ENCODE measurements at places on chromosomes 12 and 14.

DNA sequence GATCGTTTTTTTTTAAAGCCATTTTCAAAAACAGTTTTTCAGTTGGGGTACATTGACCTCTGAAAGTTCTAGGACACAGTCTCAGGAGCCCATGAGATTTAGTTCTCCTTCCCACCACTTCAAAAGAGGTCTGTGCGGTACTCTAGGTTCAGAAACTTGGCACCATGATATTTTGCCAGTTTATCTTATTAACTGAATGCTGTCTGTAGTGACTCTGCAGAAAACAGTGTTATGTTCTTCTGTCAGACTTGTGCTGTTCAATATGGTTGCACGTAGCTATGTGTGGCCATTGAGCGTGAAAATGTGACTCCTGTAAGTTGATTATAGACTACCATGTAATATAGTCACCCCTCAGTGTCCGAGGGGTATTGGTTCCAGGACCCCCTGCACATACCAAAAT, 35.9 kb downstream of the CRADD start:
- no peak for DNase-seq

DNA sequence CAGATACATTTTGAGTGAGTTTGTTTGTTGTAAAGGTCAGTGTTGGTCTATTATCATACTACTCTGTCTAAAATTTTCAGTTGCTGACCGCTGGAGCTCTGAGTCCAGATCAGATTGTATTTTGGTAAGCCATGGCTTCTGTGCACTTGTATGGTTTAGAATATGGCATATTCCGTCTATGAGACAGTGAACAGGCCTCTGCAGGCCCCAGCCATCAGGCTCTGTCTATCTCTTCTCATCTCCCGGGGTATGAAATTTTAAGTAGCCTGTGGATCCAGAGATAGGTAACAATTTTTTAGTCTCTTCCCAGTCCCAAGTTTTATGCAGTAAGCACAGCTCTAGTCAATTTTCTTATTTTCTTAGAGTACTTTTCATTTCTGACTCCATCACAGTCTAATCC, 1929.1 kb upstream of the SEL1L start:
- DNase-seq, result no peak

DNA sequence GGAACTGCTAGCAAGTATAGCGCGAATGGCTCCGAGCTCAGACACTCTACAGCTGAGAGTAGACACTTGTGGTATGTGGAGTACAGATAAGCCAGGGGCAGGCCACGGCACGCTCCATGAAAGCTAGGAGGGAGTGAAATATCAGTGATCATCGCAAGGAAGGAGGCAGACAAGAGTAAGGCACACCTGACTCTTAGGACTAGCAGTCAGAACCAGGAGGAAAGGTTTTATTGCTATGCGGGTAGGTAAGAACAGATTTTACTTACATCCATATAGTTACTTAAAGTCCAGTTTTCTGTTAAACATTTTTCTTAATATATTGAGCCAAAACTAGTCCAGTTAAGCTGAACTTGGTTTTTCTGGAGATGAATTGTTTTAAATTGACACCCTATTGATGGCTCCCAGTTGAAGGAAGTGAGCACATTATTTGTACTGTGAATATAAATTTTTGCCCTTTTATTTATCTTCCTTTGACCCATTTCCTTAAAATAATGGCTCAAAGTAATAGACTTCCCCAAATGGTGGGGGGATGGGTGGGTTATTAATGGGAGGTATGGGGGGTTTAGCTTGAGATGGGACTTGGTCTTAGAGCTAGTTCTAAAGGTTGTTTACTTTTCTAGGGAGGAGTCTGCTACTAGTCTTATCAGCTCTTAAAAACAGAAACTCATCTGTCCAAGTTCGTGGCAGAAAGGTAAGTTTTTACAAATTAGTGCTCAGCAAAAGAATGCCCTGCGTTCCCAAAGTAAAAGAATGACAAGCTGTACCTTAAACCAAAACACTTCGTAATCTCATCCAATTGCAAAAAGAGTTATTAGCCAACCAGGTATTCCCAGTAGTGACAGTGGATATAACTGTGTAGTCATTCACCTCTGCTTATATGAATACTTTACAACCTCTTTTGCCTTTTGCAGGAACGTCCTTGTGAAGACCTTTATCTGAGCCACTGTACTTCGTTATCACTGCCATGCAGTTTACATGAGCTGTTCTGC, 5.8 kb downstream of the HNRNPA1 start:
- no peak for DNase-seq

DNA sequence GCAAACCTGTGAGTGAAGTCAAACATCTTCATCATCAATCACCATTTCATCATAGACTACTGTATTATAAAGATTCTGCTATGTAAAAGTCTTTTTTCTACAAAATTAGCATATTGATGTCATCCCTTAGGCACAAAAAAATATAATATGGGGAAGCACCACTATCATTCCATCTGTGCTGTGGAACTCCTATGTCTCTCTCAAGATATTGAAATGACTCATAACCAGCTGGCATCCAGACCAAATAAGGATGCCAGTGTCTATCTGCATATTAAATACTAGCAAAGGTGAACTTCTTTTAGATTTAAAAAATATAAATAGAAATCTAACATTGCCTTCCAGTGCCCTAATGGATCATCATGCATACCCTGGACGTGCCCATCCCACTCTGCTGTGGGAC, 17.9 kb upstream of the DCAF5 start:
- DNase-seq, result no peak

DNA sequence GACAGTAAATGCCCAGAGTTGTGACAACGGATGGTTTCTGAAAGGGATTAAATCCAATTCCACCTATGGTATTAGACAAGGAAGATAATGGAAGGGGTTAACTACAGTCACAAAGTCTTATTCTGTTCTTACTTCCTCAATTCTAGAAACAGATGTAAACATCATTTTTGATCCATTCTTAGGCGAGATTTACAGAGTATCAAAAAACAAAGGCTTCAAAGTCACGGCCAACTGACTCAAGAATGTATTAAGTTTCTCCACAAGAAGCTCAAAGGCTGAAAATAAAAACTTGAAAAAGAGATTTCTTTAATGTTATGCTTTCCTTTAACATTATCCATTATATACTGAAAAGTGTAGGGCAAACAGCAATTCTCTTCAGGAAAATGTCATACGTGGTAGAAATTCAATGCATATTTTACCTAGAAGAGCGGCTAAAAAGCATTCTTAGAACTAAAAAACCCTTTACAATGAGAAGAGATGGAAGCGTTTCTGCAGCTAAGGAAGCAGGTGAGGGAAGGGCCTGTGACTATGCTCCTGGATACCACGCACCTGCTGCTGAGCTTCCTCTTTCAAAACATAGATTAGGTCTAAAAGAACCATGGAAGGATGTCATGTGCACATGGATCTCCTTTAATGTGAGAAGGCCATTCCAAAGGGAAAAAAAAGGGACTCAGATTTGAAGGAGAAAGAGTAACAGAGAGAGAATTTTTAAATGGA, 185.8 kb downstream of the STXBP6 start:
- DNase-seq, result peak; percentile 53

DNA sequence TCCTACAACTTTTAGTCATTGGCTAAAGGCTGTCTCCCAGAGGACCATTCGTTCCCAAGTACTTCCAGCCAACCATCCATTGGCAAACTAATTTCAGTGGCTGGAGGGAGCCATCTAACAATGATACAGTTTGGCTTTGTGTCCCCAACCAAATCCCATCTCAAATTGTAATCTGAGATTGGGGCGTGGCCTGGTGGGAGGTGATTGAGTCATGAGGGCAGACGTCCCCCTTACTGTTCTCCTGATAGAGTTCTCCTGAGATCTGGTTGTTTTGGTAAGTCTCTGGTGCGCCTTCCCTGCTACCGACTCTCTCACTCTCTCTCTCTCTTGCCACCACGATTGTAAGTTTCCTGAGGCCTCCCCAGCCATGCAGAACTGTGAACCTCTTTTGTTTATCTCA, 99.7 kb upstream of the FUT8 start:
- no peak for DNase-seq

GRCh38 chr12:114666746-114667668, 17.0 kb downstream of the TBX3 start:
- no peak for DNase-seq

DNA sequence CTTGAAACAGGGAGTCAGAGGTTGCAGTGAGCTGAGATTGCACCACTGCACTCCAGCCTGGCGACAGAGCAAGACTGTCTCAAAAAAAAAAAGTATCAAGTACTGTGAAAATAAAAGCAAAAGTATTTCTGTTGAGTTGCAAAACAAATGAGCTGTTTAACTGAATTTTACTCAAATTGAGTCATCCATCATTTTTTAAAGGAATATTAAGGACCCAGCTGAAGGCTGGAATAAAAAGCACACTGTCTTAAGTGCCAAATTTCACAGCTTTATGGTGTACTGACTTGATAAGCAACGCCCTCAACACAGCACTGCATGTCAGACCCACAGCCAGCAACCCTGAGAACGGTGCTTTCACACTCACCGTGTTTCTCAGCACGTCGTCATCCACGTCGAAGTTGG, 57.9 kb downstream of the AMN start:
- no peak for DNase-seq

DNA sequence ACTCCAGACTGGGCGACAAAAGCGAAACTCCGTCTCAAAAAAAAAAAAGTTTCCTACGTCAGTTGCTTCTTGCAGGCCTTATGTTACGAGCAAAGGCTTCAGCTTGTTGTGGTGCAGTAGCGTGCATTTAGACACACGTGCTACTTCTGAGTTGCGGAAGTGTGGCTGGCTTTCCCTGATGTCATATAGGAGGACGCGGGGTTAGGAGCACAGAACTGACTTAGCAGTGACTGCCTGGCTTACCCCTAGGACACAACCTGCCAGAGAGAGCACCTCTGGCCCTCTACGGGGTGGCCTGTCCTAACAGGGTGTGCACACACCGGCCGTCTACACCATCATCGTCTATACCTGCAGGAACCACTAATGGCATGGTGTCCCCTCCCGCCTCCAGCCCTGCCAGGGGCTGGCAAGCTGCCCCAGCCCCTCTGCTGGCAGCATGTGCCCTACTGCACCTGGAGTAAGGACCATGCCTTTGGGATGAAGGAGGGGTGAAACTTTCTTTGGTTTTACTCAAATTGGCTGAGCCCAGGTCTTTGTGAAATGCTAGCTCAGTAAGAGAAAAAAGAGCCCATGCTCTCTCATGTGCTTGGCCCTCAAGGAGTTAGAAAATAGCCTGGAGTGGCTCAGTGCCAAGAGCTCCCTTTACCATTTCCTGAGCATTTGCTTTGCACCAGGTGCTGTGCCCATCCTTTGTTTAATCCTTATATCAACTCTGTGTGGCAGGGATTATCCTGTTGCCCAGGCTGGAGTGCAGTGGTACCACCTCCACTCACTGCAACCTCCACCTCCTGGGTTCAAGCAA, 1.7 kb upstream of the GPR68 start:
- no peak for DNase-seq

Measured in NCI-H1417 (cell line).